ENCODE measurements at places on chromosomes 6 and 20.

DNA sequence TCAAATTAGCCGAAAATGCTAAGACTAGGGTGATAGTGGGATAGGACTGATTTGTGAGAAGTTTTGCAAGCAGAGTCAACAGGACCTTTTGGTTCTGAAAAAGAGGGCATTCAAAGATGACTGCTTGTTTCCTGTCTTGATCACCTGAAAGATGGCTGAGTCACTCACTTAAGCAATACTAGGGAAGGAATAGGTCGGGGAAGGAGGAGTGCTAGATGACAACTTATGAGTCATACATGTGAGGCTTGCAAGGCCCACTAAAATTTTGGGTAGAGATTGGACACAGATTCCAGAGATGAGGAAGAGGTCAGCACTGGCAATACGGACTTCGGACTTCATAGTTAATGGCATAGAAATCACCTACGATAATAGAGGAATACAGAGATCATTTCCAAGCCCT is 89.2 kb downstream of the FAM83B start:
- no peaks in the 10 kb centered on the region for H3K27me3 ChIP-seq
- no peak for DNase-seq

- H3K27ac ChIP-seq = no peak overlapping the region
- H3K36me3 ChIP-seq = no peaks in the 10 kb centered on the region
- DNase-seq = no peak
- H3K4me1 ChIP-seq = no peaks in the 10 kb centered on the region
- no peaks in the 10 kb centered on the region for H3K27me3 ChIP-seq
Measured at GRCh38 chr6:51398064-51398705, 579.5 kb downstream of the TFAP2B start.

DNA sequence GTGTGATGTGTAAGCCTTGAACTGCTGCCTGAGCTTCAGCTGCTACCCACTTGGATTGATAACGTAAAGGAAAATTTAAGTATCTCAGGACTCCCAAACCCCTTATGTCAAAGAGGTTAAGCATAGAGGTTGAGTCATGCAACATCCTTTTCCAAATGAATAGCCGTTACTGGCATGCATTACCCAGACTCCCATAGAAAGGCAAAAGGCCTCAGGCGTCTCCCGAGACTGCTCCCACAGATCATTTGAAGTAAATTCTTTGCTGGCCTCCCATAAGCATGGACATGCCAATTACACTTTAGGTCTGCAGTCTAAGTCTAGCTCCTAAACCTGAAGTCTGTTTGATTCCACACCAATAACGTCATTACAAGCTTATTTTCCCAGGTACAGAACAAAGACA is 14.7 kb downstream of the IPCEF1 start:
- no peaks in the 10 kb centered on the region for H3K36me3 ChIP-seq
- H3K4me3 ChIP-seq = no peak overlapping the region
- no peak overlapping the region for H3K27ac ChIP-seq
- DNase-seq = no peak
- no peaks in the 10 kb centered on the region for H3K4me1 ChIP-seq

DNA sequence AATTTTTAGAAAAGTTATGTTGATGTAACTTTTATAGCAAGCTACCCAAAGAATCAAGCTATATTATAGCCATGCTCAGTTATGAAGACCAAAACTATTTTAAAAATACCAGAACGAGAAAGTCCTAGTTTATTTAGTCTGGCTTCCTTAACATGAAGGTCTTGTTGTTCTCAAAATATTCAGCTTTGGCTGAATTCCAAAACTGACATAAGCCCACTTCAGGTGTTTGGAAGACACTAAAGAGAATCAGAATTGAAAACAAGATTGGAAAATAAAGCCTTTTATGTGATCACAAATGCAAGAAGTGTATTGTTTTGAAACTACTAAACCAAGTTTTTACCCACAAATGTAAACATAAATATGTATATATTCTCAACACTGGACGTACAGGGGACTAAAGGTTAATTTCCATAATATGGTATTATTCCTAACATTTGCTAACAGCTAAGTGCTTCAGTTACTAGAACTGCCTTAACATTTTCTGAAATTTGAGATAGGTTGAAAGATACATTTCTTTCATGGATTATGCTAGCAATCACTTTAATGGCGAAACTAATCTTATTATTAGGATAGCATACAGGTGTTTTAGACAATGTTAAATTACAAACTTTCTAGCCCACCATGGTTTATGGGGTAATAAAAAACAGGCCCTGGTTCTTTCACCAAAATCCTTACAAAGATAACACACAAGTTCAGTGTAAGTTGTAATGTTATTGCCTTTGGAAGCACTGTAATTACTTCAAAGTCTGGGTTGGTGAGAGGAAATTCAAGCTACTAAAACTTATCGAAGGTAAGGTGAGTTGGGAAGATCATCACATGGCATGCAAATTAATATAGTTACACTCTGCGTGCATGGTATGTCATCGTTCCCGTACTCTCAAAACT is 1.6 kb downstream of the MAP3K5 start:
- H3K36me3 ChIP-seq = peaks cover 30% of the 10 kb centered on the region
- peaks cover 2% of the 10 kb centered on the region for H3K27me3 ChIP-seq
- H3K27ac ChIP-seq = peak overlapping the region; percentile 86

- H3K27ac ChIP-seq = no peak overlapping the region
- no peaks in the 10 kb centered on the region for H3K27me3 ChIP-seq
- H3K4me3 ChIP-seq = no peak overlapping the region
- peaks cover 3% of the 10 kb centered on the region for H3K4me1 ChIP-seq
- H3K36me3 ChIP-seq = peaks cover 14% of the 10 kb centered on the region
Measured at GRCh38 chr6:143078468-143079324, 18.0 kb downstream of the AIG1 start.

DNA sequence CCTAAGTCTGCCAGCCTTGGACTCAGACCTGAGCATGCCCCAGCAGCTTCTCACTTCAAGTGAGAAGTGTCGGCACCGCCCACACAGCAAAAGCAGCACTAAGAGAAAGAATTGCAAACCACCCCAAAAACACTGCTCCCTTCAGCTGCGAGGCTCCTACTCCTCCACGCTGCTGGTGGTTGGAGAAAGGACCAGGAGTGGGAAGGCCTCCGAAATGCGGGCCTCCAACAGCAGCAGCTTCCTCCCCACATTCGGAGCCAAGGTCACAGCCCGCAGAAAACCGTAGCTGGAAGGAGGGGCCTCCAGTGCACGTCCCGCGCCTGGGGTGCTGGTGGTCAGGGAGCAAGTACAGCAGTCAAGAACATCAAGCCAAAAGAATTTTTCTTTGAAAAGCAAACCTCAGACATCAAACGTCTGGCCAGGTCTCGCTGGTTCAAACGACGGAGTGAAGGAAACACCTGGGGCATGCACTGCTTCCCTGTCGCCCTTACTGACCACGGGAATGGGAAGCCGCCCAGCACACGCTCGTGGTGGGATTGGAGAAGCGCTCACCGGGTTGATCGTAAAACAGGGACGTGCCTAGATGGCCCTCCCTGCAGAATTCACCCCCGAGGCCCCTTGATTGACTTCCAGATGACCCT is 185.6 kb upstream of the CST7 start:
- H3K27me3 ChIP-seq = peaks cover 21% of the 10 kb centered on the region
- H3K4me3 ChIP-seq = no peak overlapping the region
- no peaks in the 10 kb centered on the region for H3K36me3 ChIP-seq
- H3K4me1 ChIP-seq = no peaks in the 10 kb centered on the region
- H3K27ac ChIP-seq = no peak overlapping the region

- no peak overlapping the region for H3K4me3 ChIP-seq
- no peak for DNase-seq
- H3K4me1 ChIP-seq = peaks cover 3% of the 10 kb centered on the region
- H3K27ac ChIP-seq = no peak overlapping the region
- H3K36me3 ChIP-seq = no peaks in the 10 kb centered on the region
Measured at GRCh38 chr6:135680964-135681913, 170.3 kb upstream of the PDE7B start.
